Activated T-cell treated with anti-CD3 and anti-CD28 coated beads, Interleukin-2, amount 50 U/mL, for 72 hours (primary cell): ENCODE measurements at places on chromosomes 5 and 9.

- DNase-seq, result peak; percentile 52
These were observed 128.0 kb upstream of the IL12B start for GRCh38 chr5:159458217-159458711.

- DNase-seq, result no peak
These were observed 96.0 kb upstream of the SLC44A1 start for GRCh38 chr9:105148328-105149006.

DNA sequence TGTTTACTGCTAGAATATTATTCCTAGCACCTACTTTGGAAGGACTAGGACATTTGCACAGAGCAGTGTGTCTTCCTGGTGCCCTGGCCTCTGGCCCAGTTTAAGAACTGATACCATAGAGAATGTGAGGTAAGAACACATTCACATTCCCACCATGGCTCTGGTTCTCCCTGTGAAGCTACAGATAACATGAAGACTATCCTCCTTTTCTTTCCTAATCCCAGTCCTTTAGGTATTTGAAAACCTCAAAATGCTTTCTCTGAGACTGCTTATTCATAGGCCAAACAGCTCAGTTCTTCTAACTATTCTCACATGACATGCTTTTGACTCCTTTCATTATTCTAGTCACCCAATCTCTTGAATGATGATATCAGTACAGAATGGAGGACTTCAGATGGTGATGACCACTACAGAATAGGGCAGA, 11.9 kb downstream of the FAM219A start:
- no peak for DNase-seq

- DNase-seq, result no peak
These were observed 24.7 kb upstream of the TNFSF15 start for GRCh38 chr9:114830546-114830945.

- DNase-seq, result no peak
These were observed 11.8 kb downstream of the DEPDC1B start for GRCh38 chr5:60687927-60688720.

DNA sequence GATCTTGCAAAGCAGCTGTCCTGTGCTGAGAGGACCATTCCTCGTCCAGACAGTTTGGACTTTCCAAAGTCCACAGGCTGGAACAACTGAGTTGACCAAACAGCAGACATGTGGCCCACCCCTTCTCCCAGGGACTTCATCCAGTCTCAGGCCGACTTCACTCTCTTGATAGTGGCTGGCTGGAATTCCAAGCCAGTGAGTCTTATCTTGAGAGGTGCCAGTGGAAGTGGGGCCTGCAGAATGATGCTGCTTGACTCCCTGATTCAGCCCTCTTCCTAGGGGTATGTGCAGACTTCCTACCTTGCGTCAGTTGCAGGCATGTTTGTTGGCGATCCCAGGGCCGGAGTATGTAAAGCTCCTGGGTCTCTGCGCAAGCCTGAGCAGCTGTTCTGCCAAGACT, 131.4 kb upstream of the TSLP start:
- no peak for DNase-seq

GRCh38 chr9:7095058-7095457, 337.3 kb downstream of the KDM4C start:
- DNase-seq, result no peak

GRCh38 chr5:103211576-103212561, 46.7 kb upstream of the MACIR start:
- DNase-seq, result no peak

DNA sequence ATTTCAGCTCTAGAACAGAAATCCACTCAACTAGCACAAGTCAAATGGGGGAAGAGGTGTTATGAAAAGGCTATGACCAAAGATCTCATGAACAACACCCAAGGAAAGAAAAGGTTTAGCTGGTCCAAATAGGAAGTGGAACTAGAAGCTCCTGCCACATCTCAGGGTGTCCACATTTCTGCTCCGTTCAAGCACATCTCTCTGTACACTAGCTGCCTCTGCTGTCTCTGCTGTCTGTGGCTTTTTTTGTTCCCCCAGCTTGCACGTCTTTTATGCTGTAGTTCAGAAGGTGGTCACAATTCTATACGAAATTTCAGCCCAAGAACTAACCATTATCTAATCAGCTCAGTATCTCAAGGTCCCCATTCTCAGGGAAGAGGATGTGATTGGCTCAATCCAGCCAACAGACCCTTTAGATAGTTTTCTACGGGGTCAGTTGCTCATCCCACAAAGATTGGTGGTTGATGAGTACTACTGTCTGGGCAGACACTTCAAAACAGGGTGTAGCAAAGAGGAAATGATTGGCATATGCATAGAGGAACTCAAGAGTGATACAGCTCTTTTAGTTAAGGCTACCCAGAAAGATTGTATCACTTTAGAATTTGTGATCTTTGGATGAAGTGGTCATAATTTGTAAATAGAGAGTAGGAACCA, 44.0 kb downstream of the FANCC start:
- no peak for DNase-seq

GRCh38 chr5:102867992-102868662, 113.0 kb downstream of the PAM start:
- no peak for DNase-seq

GRCh38 chr9:117719161-117719920, 15.1 kb downstream of the TLR4 start:
- no peak for DNase-seq

GRCh38 chr5:172740428-172741205, 30.4 kb downstream of the DUSP1 start:
- no peak for DNase-seq

- no peak for DNase-seq
These were observed 138.1 kb upstream of the WWC1 start for GRCh38 chr5:168153263-168153875.

- DNase-seq, result no peak
These were observed 92.4 kb downstream of the XRCC4 start for GRCh38 chr5:83169571-83170337.
